ENCODE measurements at places on chromosomes 4 and X.

DNA sequence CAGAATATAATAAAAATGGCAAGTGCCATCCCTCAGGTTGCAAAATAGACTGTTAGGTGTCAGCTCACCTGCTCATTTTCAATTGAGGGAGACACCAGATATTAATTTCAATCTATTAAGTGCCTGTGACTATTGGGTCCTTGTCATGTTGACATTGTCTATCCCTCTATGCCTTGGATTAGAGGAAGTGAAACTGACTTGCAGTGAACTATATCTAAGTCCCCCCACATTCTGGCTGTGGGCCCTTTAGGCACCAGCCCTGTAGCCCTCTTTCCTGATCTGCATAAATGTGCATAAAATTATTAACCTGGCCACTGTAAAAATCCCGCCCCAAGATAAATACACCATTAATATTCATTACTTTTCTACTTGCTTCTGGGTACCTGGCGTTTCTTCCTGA lies 293.0 kb upstream of the CLNK start:
- no peak for DNase-seq

DNA sequence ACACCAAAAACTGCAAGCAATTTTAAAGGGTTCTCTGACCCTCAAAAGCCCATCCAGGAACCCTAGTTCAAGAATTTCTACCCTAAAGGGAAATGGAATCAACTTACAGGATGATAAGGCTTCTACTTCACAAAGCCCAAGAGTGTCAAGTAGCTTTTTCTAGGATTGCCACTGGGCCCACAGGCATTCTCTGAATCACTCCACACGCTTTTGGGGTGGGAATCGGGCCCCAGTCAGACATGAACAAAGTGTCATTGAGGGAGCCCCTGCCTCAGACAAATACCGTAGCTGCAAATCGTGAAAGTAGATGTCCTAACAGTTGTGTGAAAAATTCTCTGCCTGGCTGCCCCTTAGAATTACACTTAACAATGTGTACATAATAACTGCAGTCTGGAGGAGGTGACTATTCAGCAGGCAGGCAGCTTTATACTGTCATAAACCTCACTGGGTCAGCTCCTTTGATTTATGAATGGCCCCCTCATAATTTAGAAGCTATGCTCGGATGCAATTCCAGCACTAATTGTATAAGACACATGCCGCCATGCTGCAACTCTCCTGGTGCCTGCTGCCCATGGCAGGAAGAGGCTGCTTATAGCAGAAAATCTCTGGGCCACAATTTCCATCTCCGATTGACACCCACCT lies 36.7 kb downstream of the CHRDL1 start:
- no peak for DNase-seq

DNA sequence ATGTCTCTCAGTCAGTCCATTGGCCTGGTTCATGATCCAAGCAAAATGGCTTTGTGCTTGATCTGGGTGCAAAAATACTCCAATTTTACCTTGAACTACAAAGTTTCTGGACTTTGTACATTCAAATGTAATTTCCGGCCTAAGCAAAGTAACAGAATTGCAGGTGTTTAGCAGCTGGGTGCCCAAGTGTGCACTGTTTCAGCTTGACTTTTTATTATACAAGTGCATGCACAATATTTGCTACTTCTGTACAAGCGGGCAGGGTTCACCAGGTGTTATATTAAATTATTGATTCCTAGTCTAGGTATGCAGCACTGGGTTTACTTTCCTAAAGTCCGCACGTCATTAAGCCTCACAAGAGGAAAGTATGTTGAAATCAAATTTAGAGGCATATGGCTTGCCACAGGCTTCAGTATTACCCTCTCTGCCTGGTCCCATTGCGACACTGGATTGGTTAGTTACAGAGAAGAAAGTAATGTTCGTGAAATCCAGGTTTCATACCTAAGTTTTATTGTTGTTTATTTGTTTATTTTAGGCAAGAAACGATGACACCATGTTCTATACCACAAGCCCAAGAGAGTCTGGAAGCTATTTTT lies 376.9 kb upstream of the CTSO start:
- no peak for DNase-seq

DNA sequence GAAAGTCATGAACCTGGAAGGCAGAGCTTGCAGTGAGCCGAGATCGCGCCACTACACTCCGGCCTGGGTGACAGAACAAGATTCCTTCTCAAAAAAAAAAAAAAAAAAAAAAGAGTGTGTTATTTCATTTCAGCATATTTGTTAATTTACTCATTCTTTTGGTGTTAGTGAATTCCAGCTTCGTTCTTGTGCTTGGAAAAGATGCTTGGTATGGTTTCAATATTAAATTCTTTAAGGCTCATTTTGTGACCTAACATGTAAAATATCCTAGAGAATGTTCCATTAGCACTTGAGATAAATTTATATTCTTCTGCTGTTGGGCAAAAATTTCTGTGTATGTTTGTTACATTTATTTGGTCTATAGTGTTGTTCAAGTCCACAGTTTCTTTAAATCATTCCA lies 66.8 kb downstream of the SPIN3 start:
- DNase-seq: no peak

- no peak for DNase-seq
These were observed 620 bp downstream of the ITM2A start for GRCh38 chrX:79366556-79366872.

GRCh38 chr4:55159851-55160250 lies 34.5 kb upstream of the KDR start:
- no peak for DNase-seq

- DNase-seq: no peak
These were observed 58.0 kb upstream of the KLF3 start for GRCh38 chr4:38605753-38606586.

GRCh38 chr4:108116423-108117168 lies 52.1 kb downstream of the LEF1 start:
- DNase-seq: no peak

DNA sequence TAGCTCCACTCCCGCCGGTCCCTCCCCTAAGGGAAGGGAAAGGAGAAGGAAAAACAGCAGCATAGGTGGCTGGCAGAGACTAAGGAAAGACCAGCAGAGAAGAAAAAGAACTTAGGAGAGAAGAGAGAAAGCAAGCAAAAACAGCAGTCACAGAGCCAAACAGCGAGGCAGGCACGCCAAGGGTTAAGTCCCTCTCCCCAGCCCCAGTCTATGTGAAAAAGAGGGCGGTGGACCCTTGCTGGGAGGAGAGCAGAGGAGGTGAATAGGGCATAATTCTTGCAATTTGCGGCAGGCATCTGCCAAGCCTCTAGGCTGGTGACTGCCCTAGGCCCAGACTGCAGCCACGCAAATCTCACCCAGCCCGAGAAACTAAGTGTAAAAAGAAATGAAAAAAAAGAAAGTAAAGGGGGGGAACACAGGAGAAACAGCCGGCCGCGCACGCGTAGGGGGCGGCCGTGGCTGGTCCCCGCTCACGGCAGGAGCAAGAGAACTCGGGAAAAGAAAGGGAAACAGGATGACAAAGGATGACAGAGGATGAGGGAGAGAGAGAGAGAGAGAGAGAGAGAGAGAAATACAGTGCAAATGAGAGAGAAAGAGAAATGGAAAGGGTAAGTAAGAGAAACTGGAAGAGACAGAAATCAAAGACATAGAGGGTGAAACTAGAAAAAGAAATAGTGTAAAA lies 48.6 kb downstream of the MAGEA9 start:
- DNase-seq: no peak

- no peak for DNase-seq
These were observed 245.3 kb downstream of the BCOR start for GRCh38 chrX:39852491-39852890.
